ENCODE measurements at places on chromosomes 2 and 18. TPM values are rescaled to one million over a fixed set of nuclear protein-coding genes. Genes with fewer than 3 reads are reported as not detected.

FBXO41 gene
- 2.3 TPM for total RNA-seq

- DNase-seq, result no peak
Observed at GRCh38 chr18:11025671-11026070, 123.7 kb downstream of the PIEZO2 start.

CPLX4 gene
- not detected for total RNA-seq

GRCh38 chr2:104812286-104812685 is 41.6 kb upstream of the POU3F3 start:
- no peak for DNase-seq

- DNase-seq, result no peak
Observed at GRCh38 chr2:64847930-64848329, 141.3 kb upstream of the SLC1A4 start.

GRCh38 chr2:59249441-59250306 is 1008.5 kb upstream of the FANCL start:
- DNase-seq, result no peak

DYSF gene
- total RNA-seq, result 36.8 TPM

GRCh38 chr18:28168725-28169124 is 8.2 kb downstream of the CDH2 start:
- no peak for DNase-seq

IL36G gene
- total RNA-seq, result not detected

NOSTRIN gene
- 16.1 TPM for total RNA-seq

Measured in left cardiac atrium (tissue), 4 donors.